ENCODE measurements at places on chromosomes 16 and 17. TPM values are rescaled to one million over a fixed set of nuclear protein-coding genes. Genes with fewer than 3 reads are reported as not detected.

- H3K4me1 ChIP-seq = no peaks in the 10 kb centered on the region
- H3K4me3 ChIP-seq = no peak overlapping the region
- H3K27me3 ChIP-seq = no peaks in the 10 kb centered on the region
- H3K27ac ChIP-seq = no peak overlapping the region
- no peaks in the 10 kb centered on the region for H3K36me3 ChIP-seq
These were observed 36.7 kb downstream of the SALL1 start for GRCh38 chr16:51114382-51114781.

Gene NLRC3
- 1.5 TPM for total RNA-seq

Gene CCL22
- total RNA-seq = not detected

Gene DPEP1
- 1.0 TPM for total RNA-seq

DNA sequence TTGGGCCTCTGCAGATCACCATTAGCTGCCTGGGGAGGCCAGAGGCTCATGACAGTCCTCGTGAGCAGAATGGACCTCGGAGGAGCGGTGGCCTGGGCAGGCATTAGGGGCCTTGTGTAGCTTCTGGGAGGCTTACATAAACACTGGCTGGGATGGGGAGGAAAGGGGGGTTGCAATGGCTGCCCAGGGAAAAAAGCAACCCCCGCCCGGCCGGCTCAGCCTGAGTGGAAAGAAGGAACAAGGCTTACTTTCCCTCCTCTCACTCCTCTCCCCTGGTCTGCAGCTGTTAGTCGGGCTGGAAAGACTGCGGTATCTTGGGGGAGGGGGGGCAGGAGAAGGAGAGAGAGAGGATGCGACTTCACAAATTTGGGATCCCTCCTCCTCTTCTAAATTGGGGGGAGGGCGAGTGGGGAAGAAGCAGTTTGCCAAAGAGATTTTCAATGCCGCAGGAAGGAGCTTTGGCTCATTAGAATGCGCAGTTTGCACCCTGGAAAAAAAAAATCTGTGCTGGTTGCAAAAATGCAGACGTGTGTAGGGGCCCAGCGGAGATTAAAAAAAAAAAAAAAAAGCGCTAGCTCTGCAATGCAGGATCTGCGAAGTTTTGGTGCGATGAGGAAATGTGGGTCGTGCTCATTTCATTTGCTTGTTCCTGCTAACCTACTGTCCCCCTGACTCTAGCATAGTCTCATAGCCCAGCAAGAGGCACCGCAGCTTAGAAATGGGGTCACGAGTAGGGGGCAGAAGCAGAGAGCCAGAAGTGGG is 6.6 kb upstream of the NR1D1 start:
- no peaks in the 10 kb centered on the region for H3K36me3 ChIP-seq
- peak; percentile 64 for DNase-seq
- H3K27me3 ChIP-seq = no peaks in the 10 kb centered on the region
- peaks cover 63% of the 10 kb centered on the region for H3K4me1 ChIP-seq
- H3K27ac ChIP-seq = peak overlapping the region; percentile 99

DNA sequence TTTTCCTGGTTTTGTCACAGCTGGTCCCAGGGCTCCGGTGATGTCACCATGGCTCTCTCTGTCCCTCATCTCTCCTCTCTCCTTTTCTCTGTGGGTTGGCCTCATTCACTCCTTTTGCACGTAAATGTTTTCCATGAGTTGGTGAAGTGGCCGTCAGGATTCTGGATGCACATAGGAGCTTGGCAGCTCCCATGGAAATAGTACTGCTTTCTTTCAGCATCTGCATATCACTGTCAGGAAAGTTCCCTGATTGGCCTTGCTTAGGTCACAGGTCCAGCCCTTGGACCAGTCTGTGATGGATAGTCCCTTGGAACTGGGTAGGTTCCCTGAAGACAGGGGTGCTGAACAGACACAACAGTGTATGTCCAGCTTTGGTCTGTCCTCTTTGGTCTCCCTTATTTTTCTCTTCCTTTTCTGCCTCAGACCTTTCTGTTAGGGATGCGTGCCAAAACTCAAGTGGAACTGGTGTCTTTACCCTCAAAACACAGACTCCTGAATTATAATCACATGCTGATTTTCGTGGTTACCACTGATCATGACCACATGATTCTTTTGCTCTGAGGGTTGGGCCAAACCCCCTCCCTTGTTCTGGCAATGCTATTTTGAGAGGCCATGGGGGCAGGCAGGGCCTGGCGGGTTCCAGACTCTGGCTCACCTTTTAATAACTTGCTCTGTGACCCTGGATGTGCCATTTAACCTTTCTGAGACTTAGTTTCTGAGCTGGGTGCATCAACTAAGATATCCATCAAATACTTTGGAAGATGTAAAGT is 99.0 kb downstream of the MSI2 start:
- no peak overlapping the region for H3K27ac ChIP-seq
- no peaks in the 10 kb centered on the region for H3K27me3 ChIP-seq
- no peaks in the 10 kb centered on the region for H3K36me3 ChIP-seq
- H3K4me1 ChIP-seq = no peaks in the 10 kb centered on the region
- H3K4me3 ChIP-seq = no peak overlapping the region
- DNase-seq = no peak

Gene PHKB
- 164 TPM for total RNA-seq

DNA sequence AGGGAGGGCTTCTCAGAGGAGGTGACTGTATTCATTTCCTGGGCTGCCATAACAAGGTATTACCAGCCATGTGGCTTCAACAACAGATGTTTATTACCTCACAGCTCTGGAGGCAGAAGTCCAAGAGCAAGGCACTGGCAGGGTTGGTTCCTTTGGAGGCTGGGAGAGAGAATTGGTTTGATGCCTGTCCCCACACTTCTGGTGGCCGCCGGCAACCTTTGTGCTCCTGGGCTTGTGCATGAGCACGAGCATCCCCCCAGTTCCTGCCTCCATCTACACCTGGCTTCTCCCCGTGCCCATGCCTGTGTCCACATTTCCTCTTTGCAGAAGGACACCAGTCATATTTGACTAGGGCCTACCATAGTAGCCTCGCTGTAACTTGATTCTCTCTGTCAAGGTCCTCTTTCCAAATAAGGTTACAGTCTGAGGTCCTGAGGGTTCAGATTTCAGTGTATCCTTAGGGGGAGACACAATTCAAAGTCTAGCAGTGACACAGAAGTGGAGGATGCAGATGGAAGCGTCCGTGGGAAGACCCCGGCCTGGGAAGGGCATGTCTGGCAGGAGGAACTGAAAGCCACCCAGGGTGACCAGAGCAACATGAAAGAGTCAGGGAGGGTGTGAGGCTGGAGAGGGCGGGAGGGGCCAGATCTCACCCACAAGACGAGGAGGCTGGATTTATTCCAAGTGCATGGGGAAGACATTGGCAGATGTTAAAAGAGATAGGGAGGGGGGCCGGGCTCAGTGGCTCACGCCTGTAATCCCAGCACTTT is 188.2 kb upstream of the HSBP1 start:
- DNase-seq = no peak
- no peak overlapping the region for H3K27ac ChIP-seq
- H3K36me3 ChIP-seq = no peaks in the 10 kb centered on the region
- no peak overlapping the region for H3K4me3 ChIP-seq
- H3K27me3 ChIP-seq = no peaks in the 10 kb centered on the region
- H3K4me1 ChIP-seq = no peaks in the 10 kb centered on the region

GRCh38 chr16:508884-509736 is 18.4 kb upstream of the CAPN15 start:
- H3K36me3 ChIP-seq = no peaks in the 10 kb centered on the region
- H3K27ac ChIP-seq = no peak overlapping the region
- H3K4me3 ChIP-seq = no peak overlapping the region
- H3K4me1 ChIP-seq = no peaks in the 10 kb centered on the region

Gene CEMP1
- total RNA-seq = not detected

DNA sequence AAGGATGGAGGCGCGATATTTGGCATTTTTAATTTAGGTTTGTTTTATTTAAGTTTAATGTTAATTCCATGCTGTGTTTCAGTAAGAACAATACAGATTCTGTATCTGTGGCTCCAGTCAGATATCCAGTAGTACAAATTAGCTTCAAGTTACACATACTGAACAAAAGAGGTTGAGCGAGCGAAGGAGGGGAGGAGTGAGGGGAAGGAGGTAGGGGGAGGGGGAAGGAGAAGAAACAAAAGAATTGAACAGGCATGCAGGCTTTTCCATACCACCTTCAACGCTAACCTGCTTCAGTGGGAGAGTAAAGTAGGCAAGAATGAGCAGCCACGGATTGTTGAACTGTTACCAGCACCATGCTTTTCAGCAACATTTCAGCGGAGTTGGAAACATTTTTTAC is 55.5 kb downstream of the YWHAE start:
- H3K27me3 ChIP-seq = no peaks in the 10 kb centered on the region
- no peak overlapping the region for H3K4me3 ChIP-seq
- no peak overlapping the region for H3K27ac ChIP-seq
- no peaks in the 10 kb centered on the region for H3K36me3 ChIP-seq

- no peak overlapping the region for H3K4me3 ChIP-seq
- no peaks in the 10 kb centered on the region for H3K27me3 ChIP-seq
- DNase-seq = no peak
- no peaks in the 10 kb centered on the region for H3K36me3 ChIP-seq
- no peak overlapping the region for H3K27ac ChIP-seq
These were observed 5.0 kb downstream of the ENGASE start for GRCh38 chr17:79079421-79080200.

Gene CA5A
- not detected for total RNA-seq

DNA sequence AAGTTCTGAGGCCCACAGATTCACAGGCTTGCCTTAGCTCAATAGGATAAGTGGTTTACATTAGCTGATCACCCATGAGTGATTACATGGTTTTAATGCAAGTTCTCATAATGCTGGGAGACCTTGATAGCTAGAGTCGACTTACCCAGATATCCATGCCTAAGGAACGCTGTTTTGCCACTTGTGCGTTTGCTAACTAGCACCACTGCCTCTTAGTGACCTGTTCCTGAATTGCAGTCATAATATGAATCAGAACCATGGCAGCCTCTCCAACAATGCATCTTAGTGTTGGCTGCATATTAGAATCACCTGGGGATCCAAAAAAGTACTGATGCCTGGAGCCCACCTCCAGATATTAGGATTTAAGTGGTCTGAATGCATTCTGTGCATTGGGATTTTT is 251.1 kb upstream of the CDH5 start:
- H3K4me1 ChIP-seq = no peaks in the 10 kb centered on the region
- no peak overlapping the region for H3K4me3 ChIP-seq
- no peak for DNase-seq
- no peak overlapping the region for H3K27ac ChIP-seq
- H3K27me3 ChIP-seq = no peaks in the 10 kb centered on the region
- no peaks in the 10 kb centered on the region for H3K36me3 ChIP-seq

DNA sequence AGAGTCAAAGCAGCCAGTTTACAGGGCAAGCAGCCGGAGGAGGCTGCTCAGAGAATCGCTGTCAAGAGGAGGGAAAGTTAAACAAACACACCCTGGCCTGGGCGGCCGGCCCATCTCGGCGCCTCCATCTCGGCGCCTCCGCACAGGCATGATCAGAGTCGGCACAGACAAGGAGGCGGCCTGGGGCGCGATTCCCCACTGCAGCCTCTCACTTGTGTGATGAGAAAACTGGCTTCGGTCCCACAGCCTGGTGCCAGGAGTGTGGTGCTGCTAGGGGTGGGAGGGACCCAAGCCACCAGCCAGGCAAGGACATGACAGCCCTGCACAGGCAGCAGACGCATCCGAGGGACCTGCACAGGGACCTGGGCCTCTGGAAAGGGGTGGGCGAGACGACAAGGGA is 17.7 kb downstream of the SLC38A10 start:
- H3K4me1 ChIP-seq = no peaks in the 10 kb centered on the region
- no peak for DNase-seq
- H3K4me3 ChIP-seq = no peak overlapping the region

DNA sequence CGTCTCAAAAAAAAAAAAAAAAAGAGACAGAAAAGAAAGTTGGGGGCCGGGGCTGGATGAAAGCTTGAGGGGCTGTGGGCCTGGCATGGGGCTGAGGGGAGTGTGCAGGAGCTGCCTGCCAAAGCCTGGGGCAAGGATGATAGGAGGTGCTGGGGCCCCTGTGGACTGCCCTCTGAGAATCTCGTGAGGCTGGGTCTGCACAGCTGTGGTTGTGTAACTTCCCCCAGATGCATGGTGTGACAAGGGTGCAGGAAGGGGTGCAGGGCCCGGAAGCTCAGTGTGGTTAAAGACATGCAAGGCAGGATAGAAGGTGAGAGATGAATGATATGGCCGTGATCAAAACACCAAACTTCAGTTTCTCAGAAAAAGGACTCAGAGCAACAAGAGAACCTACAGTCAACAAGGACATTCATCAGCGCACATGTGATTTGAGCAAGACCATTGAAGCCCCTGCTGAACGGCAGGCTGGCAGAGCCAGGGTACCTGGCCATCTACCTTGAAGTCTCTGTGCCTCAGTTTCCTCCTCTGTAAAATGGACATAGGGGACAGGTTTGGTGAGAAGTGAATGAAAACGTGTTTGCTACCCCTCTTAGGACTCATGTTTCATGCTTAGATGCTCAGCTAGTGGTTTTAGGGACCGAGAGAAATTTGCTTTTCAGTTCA is 9.6 kb downstream of the IL32 start:
- DNase-seq = no peak
- H3K27ac ChIP-seq = no peak overlapping the region

- DNase-seq = no peak
- no peaks in the 10 kb centered on the region for H3K36me3 ChIP-seq
- H3K27ac ChIP-seq = peak overlapping the region; percentile 81
- peaks cover 5% of the 10 kb centered on the region for H3K4me1 ChIP-seq
- no peaks in the 10 kb centered on the region for H3K27me3 ChIP-seq
These were observed 1.5 kb downstream of the XPO6 start for GRCh38 chr16:28210264-28210663.

Gene RPL26
- total RNA-seq = 2,192 TPM

- H3K27me3 ChIP-seq = no peaks in the 10 kb centered on the region
- DNase-seq = no peak
- no peak overlapping the region for H3K27ac ChIP-seq
- peaks cover 6% of the 10 kb centered on the region for H3K4me1 ChIP-seq
- H3K4me3 ChIP-seq = no peak overlapping the region
- H3K36me3 ChIP-seq = no peaks in the 10 kb centered on the region
These were observed 5.1 kb downstream of the BPTF start for GRCh38 chr17:67830440-67830839.

GRCh38 chr17:16243801-16244567 is 27.0 kb downstream of the PIGL start:
- H3K36me3 ChIP-seq = no peaks in the 10 kb centered on the region
- H3K27me3 ChIP-seq = no peaks in the 10 kb centered on the region
- H3K27ac ChIP-seq = no peak overlapping the region
- H3K4me1 ChIP-seq = no peaks in the 10 kb centered on the region

Gene KRT31
- total RNA-seq = not detected

GRCh38 chr17:78617511-78618061 is 40.4 kb upstream of the DNAH17 start:
- H3K27me3 ChIP-seq = no peaks in the 10 kb centered on the region
- no peak for DNase-seq
- no peaks in the 10 kb centered on the region for H3K4me1 ChIP-seq

DNA sequence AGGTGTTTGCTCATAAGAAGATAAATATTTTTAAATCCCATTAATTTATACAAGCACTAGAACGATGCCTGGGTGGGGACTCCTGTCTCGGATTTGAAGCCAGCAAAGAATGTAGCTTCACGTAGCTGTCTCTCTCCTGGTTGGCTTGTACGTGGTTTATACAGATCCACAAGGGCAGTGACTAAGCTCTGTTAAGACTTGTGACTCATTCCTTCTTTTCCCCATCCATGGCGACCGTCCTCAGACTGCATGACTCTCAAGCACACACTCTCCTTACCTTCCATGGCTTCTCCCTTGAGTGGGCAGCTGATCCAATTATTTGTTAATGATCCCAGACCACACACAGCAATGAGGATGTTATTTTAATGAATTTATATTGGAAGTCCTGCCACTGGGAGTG is 679.7 kb upstream of the SOX9 start:
- H3K4me1 ChIP-seq = no peaks in the 10 kb centered on the region
- DNase-seq = no peak
- no peaks in the 10 kb centered on the region for H3K36me3 ChIP-seq
- no peaks in the 10 kb centered on the region for H3K27me3 ChIP-seq
- H3K4me3 ChIP-seq = no peak overlapping the region

- no peak overlapping the region for H3K4me3 ChIP-seq
- peaks cover 5% of the 10 kb centered on the region for H3K4me1 ChIP-seq
- peak; percentile 62 for DNase-seq
- H3K27me3 ChIP-seq = no peaks in the 10 kb centered on the region
- no peaks in the 10 kb centered on the region for H3K36me3 ChIP-seq
These were observed 20.3 kb downstream of the ANKRD40 start for GRCh38 chr17:50687200-50688066.

Measured in uterus (tissue), 4 donors.